Common myeloid progenitor, CD34-positive (primary cell): ENCODE measurements at places on chromosomes 1 and 21.

GRCh38 chr1:229070168-229070567, 200.7 kb upstream of the RAB4A start:
- peak; percentile 65 for DNase-seq

DNA sequence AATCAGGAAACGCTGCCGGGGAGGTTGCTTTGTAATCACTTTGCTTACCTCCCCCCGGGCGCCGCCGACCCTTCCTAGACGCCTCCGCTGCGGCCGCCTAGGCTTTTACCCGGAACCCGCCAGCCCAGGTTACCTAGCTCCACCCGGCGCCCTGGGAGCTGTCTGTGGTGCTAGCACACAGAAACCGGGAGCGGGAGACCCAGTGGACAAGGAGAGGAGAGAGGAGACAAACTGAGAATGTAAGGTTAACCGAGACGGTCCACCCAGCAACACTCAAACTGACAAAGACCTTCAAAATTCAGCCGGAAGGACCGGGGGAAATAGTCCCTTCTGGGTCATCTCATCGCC, 9.8 kb downstream of the BARHL2 start:
- peak; percentile 62 for DNase-seq

- DNase-seq: no peak
These were observed 50.2 kb downstream of the DPYD start for GRCh38 chr1:97870589-97870988.

GRCh38 chr1:155254714-155255242, 505 bp downstream of the ENTREP3 start:
- DNase-seq: no peak

GRCh38 chr1:113185463-113186104, 112.6 kb downstream of the LRIG2 start:
- DNase-seq: no peak

- DNase-seq: peak; percentile 88
These were observed 64.0 kb downstream of the SAMSN1 start for GRCh38 chr21:14482165-14482564.

GRCh38 chr1:149986486-149987296, 23.8 kb downstream of the OTUD7B start:
- no peak for DNase-seq

DNA sequence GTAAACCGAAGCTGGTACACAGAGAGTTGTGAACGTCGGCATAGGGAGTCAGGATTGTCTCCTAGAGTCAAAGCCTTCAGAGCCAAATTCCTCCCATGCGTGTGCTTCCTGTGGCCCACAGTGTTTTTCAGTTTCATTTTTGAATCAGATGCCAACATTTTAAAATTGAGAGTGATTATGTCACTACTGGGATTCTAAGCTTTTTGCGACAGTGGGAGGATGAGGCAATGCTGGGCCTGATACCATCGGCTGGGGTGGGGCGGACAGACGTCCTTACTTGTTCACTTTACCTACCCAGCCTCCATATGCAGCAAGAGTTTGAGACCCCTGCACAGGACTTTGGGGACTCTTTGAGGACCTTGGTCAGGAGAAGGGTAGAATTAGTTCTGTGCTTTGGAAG, 1.3 kb upstream of the KLHDC7A start:
- DNase-seq: no peak
